ENCODE measurements at places on chromosomes 2 and 18.

DNA sequence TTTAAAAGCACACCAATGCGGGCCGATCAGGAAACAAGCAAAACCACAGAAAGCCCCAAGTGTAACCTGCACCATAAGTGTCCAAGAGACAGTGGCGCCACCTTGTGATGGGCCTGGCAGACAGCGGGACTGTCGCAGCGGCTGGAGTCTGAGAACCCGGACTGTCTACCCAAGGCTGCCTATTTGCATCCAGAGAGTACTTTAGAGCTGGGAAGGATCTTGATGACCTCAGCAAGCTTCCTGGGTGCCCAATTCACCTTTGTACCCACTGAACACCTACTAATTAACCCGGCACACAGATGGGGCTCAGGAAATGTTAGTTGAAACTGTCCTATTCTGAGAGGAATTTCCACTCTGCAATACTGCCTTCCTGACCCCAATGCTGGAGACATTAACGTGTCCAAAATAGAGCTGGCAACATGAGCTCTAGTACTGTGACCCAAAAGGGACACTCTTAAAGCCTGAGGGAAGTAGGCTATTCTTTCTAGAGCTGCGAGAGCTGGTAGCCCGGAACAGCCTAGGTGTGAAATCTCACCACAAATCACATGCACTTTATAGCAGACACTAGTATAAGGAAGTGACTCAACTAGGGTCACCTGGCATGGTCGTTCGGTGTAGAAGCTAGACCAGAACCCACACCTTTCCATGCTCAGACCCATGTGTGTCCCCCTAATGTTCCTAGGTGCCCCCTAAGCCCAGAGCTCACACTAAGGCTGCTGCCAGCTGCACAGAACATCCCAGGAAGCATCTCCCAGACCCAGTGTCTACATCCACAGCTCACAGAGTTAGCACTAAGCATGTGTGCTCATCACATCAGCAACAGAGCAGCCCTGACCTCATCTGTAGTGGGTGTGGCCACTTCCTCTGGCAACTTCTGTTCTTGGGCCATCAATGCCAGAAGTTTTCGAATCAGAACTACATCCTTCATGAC, 25.4 kb downstream of the POLR1A start:
- peak; percentile 81 for DNase-seq

DNA sequence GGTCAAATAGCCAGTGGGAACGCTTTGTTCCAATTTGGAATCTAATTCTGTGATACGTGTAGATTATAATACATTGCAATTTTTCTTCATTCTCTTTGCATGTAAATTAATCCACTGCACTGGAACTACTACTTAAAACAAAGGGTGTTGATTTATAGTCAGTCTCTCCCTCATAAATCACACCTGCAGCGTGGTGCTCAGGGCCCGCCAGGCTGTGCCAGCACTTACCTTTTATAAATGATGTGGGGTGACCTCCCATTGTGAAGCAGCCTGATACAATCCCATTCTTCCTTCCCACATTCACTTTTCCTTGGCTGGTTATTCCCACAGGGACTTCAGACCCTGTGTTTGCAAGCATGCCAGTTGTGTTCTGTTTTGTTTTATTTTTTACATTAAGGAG, 302.3 kb upstream of the ID2 start:
- no peak for DNase-seq

- DNase-seq = no peak
Observed at GRCh38 chr18:31723990-31724711, 36.5 kb downstream of the SLC25A52 start.

DNA sequence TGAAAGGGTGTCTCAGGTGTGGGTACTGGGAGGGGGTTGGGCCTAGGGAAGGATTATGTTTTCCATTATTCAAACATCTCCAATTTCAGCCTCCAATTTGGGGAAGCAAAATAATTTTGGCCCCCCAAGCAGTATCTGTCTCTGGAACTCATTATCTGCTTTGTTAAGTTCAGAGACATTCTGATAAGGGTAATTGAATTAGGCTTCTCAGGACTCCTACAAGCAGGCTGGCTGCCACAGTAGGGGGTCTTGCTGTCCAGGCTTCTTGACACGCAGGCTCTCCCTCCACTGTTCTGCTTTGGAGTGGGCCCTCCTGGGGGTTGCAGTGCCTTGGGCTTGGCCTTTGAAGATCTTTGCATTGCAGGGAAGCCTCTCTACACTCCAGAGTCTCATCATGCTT, 108.1 kb upstream of the SIX2 start:
- no peak for DNase-seq

DNA sequence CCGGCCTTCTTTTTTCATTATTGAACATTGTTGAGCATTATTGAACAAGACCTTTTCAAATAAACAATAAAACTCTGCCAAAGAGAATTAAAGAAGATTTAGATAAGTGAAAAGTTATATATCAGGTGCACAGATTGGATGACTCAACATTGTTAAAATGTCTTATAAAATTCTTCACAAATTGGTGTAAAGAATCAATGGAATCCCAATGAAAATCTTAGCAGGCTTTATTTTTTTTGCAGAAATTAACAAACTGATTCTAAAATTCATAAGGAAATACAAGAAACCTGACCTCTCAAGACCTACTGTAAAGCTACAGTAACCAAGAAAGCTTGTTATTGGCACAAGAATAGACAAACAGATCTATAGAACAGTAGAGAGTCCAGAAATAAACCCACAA, 70.3 kb downstream of the LAMA1 start:
- no peak for DNase-seq

- no peak for DNase-seq
Observed at GRCh38 chr2:120604767-120605166, 130.9 kb upstream of the GLI2 start.

DNA sequence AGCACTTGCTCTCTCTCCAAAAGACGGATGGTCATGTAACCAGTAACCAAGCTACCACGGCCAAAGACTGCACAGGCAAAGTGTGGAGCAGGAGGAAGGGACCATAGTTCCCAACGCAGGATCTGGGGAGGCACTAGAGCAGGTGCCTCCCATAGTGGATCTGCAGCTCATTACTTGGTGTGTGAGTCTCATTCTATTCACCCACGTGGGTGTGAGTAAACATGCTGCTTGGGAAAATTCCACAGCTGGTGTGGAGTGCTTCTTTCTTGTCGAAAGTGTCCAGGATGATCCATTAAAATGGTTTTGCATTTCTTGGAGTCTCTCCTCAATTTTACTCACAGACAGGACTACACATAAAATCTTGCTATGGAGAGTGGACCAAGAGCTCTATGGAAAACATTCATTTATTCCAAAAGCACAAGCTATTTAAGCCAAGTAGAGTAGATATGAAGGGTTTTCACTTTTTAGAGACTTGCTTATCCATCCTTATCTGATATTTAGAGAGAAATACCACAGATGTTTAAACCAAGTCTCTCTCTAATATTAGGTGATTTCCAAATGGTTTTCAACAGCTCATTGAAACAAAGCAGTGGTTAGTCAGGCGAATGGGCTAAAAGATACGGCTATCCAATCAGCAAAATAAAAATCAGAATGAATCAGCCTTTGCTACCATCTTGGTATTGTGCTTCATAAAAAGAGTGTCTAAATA, 104.3 kb upstream of the CCDC195 start:
- no peak for DNase-seq

DNA sequence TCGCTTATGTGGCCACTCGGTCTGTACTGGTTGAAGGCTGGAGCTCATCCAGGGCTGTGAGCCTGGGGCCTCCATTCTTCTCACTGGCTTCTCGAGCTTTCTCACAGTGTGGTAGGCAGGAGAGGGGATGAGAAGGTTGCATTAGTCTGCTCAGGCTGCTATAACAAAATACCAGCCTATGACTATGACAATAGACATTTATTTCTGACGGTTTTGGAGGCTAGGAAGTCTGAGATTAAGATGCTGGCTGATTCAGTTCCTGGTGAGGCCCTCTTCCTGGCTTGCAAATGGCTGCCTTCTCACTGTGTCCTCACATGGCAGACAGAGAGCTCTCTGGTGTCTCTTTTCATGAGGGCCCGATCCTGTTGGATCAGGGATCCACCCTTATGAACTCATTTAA, 6.2 kb upstream of the STK25 start:
- DNase-seq = no peak

DNA sequence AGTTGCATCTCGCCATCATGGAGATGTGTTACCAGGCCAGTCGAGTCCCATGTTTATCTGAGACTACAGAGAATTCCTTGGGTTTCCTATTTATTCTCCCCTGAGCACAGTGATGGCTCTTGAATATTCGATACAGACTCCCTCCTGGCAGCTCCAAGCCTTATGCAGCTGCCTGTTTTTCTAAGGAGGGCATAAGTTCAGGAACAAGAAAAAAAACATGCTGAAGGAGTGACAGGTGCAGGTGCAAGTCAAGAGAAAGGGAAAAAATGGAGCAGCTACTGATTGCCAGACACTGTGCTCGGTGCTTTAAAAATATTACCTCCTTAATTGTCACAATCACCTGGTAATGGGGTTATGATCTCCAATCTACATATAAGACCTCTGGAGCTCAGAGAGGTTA, 177.2 kb upstream of the DPP10 start:
- no peak for DNase-seq

DNA sequence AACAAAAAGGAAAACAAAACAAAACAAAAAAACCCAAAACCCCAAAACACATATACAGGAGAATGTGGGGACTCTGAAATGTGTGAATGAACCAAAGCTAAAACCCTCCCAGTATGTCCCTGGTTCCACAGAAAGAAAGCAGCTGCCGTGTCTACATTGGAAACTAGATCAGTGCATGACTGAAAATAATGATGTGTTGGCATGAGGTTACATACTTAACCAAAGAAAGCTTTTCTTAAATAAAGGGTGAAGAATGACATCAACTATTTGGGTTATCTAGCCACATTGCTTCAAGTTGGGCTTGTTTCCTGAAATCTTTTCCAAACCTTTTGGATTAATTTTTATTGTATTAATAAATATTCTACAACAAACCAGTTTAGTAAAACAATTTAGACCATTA, 91.9 kb upstream of the FN1 start:
- DNase-seq = no peak

GRCh38 chr2:149686136-149687051, 98.8 kb upstream of the MMADHC start:
- no peak for DNase-seq

DNA sequence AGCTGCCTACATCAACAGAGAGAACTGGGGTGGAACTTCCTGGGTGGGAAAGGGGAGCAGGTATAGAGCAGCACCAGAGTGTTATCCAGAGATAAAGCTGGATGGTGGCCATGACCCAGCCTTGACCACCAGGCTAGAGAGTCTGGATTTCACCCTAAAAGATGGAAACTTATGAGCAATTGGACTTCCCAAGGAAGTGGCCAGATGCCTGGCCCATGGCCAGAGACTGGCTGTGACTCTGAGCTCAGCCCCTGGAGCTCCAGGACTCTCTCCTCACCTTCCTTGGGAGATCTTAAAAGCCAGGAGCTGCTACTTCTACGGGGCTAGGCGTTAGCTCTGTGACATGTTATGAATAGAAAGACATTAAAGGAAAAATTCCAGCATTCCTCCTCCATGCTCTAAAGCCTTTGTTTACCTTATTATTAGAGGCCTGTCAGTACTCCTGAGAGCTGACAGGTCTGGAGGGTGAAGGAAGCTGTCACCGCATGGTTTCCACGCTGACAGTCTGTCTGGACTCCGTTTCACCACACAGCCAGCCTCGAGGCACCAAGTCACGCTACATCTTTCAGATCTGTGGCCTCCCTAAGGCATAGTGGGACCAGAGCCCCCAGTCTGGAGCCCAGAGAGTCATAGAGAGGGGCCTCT, 260.0 kb upstream of the SIX2 start:
- DNase-seq = no peak

GRCh38 chr2:83191316-83191715, 1267.8 kb downstream of the SUCLG1 start:
- DNase-seq = no peak

- no peak for DNase-seq
Observed at GRCh38 chr2:217915706-217916105, 87.1 kb downstream of the TNS1 start.

- DNase-seq = no peak
Observed at GRCh38 chr2:5696945-5697521, 4.8 kb downstream of the SOX11 start.

GRCh38 chr2:30280596-30281434, 49.5 kb downstream of the LBH start:
- DNase-seq = no peak

- DNase-seq = no peak
Observed at GRCh38 chr2:96565111-96565510, 28.6 kb downstream of the ARID5A start.

GRCh38 chr18:32315881-32316280, 126.0 kb downstream of the MEP1B start:
- no peak for DNase-seq

- DNase-seq = no peak
Observed at GRCh38 chr2:32496662-32497061, 131.2 kb upstream of the TTC27 start.

- DNase-seq = peak; percentile 34
Observed at GRCh38 chr18:58501066-58501896, 127.6 kb downstream of the ALPK2 start.

DNA sequence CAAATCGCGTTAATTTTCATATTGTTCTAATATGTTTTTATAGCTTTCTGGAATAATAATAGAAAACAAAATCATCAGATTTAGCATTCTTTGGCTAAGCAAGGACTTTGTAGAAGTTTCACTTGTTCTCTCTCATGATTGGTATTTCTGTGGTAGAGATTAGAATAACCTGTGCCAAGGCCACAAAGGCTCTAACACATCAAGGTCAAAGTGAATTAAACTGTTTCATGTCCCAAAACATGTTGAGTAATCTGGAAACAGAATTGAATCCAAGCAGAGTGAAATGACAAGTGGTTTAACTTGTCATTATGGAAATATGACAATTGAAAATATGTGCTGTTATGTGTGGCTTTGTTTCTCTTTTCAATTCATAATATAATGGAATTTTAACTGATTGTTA, 617.4 kb downstream of the CCDC85A start:
- no peak for DNase-seq

- no peak for DNase-seq
Observed at GRCh38 chr2:56587456-56587855, 403.7 kb downstream of the CCDC85A start.

DNA sequence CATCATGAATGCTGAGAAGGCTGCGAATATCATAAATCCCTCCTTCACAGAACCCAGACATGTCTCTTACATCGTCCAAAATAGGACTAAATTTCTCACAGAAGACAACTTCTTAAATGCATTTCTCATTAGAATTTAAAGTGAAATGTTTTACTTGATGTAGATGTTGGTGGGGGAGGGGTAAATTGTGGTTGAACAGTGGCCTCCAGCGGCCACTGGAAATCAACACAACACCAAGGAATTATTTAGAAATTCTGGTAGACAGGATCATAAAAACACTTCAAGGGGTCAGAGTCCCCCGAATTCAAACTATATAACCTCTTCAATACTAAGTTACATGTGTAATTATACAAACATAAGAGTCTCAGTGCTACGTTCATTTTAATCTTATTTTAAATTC, 135.9 kb downstream of the ABCA12 start:
- DNase-seq = no peak

GRCh38 chr2:227439214-227439613, 32.7 kb upstream of the AGFG1 start:
- no peak for DNase-seq

GRCh38 chr2:237361194-237362004, 52.6 kb downstream of the COL6A3 start:
- no peak for DNase-seq
